ENCODE measurements at places on chromosomes 16 and 17.

- DNase-seq: no peak
Measured at GRCh38 chr16:76653390-76654026, 376.3 kb downstream of the CNTNAP4 start.

- DNase-seq: no peak
Measured at GRCh38 chr17:65064452-65065019, 8.0 kb upstream of the GNA13 start.

DNA sequence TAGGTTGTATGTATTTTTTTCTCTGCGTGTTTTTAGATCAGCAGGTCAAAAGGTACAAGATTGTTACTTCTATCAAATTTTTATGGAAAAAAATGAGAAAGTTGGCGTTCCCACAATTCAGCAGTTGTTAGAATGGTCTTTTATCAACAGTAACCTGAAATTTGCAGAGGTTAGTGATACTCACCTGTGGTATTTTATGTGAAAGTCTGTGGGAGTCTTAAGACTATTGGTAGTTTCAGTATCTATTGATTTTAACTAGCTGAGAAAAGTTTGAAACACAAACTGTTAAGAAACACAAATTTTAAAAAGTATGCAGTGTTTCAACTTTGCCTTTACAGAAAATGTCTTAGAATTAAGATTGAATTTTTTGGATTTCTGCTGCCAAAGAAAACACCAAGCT, 49.6 kb downstream of the CYLD start:
- no peak for DNase-seq

DNA sequence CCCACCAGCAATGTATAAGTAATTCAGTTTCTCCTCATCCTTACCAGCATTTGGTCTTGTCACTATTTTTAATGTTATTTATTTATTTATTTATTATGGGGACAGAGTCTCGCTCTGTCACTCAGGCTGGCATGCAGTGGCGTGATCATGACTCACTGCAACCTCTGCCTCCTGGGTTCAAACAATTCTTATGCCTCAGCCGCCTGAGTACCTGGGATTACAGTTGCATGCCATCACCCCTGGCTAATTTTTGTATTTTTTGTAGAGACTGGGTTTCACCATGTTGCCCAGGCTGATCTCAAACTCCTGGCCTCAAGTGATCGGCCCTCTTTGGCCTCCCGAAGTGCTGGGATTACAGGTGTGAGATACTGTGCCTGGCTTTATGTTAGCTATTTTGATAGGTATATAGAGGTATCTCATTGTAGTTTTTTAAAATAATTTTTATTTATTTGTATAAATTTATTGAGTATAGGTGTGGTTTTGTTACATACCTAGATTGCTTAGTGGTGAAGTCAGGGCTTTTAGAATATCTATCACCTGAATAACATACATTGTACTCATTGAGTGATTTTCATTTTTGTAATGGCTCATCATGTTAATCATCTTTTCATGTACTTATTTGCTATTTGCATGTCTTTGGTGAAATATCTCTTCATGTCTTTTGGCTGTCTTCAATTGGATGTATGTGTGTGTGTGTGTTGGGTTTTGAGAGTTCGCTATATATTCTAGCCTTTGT, 53.3 kb downstream of the TANC2 start:
- DNase-seq: no peak

- DNase-seq: no peak
Measured at GRCh38 chr17:4488989-4489595, 9.6 kb upstream of the SPNS2 start.

DNA sequence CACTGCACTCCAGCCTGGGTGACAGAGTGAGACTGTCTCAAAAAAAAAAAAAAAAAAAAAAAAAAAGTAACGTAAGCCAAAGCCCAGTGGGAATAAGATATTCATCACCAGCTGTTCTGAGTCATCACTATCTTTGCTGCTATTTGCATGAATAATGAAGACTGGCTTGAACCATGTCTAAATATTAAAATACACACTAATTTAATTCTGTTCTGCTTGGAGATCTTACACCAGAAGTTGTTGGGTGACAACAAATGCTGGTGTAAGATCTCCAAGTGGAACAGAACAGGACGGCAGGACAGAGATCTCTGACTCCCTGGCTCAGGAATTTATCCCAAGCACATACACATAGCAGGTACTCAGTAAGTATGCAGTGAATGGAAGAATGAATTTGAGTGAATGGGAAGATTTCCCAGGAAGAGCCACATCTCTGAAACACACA, 19.6 kb downstream of the DNAH17 start:
- no peak for DNase-seq
